Calu3 (cell line): ENCODE measurements at places on chromosomes 16 and 17.

DNA sequence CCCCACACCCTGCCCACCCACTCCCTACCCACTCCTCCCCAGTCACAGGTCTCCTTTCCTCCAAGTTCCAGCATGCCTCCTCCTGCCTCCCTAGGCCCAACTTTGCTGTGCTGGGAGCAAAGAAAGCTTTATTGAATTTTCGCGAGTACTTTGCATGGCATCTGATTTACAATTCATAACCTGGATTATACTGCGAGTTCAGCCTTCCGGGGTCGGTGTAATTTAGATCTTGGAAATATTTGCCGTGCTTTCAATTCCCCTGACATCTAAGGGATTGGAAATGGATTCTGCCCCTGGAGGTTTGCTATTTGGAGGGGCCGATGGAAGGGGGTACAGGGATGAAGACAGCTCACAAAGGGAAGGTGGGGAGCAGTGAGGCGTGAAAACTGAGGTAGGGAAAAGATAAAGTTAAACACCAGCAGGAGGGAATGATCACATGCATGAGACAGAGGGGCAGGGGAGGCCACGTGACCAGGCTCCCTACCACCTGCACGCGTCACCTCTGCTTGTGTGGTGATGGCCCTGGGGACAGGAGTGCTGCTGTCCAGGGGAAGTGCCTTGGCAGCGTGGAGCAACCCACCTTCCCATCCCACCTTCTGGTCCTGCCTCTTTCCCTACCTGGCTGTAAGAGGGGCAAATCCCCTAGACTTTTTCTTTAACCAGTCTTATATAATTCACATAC is 132.3 kb upstream of the RPL38 start:
- no peak for DNase-seq

GRCh38 chr17:82592767-82593589 is 55.3 kb downstream of the WDR45B start:
- peak; percentile 75 for DNase-seq

DNA sequence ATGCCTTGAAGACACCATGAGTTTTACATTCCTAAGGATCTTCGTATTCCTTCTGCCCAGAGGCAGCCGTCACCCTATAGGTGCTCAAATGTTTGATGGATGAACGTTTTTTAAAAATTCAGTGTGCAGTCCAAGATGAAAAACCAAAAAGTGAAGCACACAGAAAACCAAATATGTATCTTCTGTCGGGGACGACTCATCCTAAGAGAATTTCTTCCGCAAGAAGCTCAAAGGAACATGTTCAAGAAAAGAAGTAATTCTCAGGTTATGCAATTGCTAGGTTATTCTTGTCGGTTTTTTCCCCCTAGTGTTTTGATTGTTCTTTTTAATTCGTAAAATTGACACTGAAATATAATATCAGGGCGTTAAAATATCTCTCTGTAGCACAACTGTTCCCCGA is 1.4 kb downstream of the CENPV start:
- no peak for DNase-seq

DNA sequence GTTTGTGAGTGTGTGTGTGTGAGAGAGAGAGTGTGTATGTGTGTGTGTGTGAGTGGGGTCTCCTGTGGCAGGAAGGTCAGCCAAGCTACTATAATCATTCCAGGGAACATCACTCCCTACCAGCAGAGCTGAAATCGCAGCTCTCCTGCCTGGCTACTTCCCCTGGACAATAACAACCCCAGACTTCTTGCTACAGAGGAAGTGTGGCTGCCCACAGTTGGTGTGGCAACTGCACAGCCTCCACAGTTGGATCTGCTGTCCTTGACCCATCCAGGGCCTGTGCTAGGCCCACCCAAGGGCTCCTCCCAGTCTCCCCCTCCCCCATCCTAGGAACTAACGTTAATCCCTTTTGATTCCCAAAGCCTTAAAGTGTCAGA is 1.5 kb downstream of the SLC13A5 start:
- DNase-seq = no peak

DNA sequence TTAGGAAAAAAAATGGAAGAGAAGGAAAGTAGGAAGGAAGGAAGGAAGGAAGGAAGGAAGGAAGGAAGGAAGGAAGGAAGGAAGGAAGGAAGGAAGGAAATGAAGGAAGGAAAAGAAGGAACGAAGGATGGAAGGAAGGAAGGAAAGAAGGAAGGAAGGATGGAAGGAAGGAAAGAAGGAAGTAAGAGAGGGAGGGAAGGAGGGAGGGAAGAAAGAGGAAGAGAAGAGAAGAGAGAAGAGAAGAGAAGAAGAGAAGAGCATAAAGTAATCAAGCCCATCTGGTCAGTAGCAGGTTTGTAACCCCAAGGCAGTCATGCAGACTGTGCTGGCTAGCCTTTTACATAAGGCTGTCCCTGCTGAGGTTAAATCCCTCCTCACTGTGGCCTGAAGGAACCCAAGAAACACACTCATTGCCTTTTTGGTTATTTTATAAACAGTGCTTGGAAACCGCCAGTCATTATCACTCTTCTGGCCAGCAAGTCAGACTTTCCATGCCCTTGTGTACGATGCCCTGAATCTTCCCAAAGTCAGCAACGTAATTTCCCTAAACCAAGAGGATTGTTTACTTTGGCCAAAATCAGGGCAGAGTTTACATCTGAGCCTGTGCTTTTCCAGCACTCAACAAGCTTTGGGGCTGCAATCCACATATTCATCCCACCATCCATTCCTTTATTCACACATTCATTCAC is 409.6 kb upstream of the MAF start:
- DNase-seq = no peak

DNA sequence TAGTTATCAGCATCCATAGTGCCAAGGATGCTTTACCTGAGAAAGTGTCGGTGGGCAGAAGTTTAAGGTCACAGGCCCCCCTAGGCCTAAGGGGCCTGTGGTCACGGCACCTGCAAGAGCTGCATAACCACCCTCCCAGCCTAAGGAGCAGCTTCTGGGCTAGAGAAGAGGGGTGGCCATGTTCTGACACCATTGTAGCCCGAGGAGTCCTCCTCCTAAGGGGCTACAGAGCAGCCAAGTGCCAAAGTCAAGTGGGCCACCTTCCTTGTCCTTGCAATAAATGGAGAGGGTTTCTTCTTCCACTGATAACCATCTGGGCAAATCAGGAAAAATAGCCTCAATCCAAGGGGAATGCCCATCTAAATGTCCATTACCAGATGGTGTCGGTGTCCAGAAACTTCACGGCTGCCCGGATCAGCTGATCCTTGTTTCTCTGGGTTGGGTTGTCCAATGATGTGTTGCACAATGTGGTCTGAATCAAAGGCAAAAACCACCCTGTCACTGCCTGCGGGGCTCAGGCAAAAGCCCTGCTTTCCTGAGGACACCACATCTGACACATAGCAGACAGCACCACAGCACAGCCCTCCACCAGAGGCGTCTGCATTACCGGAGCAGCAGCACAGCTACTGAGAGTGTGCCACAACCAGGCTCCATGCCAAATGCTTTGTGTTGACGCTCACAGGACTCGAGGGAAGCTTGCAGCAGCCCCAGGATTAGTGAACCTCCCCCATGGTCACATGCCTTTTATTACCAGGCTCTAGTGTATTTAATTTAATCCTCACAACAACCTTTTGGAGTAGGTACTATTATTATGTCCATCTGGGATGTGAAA is 12.8 kb downstream of the ATPAF2 start:
- no peak for DNase-seq

DNA sequence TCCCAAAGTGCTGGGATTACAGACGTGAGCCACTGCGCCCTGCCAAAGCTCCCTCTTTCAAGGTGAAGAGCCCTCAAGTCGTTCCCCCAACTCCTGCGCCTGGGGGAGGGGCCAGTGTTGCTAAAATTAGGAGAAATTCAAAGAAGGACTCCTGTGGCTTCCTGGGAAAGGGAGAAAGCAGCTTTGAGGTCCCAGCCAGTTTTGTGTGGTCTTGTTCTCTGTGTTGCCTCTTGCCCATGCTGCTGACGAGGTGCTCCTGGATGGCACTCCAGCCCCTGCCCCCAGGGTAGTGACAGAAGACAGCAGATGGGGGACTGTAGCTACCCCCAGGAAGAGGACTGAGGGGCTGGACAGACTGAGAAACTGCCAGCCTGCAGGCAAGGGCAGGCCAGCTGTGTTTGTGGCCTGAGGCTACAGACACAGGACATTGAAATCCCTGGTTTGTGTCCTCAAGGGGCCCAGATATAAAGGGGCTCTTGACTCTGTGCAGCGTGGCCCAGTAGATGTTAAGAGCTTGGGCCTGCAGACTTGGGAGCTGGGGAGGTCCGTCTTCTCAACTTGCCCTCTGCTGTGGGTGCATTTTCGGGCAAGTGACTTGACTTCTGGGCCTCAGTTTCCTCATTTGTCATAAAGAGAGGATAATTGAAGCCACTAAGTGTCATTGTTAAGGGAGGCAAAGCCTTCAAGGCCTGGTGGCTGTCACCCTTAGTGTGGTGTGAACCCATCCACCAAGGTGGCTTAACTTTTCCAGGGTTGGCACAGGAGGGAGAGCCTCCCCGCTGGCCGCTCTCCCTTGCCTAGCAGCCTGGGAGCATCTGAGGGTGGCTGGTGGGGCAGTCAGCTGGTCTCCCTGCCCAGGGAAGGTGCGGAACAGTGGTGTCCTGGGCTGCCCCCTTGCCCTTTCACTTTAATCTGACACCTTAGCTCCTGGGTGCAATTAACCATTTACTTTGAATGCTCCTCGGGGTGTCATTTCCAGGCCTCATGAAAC is 4.1 kb downstream of the UBALD2 start:
- DNase-seq = no peak

- DNase-seq = no peak
These were observed 65.4 kb downstream of the C16orf78 start for GRCh38 chr16:49439050-49439449.

- DNase-seq = no peak
These were observed 23.2 kb upstream of the CCL22 start for GRCh38 chr16:57335366-57335765.

DNA sequence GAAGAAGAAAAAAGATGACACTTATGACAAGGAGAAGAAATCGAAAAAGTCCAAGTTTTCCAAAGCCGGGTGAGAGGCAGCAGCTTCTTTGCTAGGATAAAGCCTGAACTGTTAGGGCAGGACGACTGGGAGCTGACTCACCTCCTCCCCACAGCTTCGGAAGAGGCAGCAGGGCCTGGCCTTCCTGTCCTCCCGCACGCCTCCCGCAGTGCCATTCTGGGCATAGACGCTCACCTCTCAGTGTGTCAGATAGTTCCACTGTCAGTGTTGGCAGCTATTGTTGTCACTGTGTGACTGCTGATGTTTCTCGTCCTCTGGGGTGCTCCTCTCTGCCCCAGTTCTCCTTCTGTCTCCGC is 12.6 kb downstream of the UBN1 start:
- DNase-seq = no peak

- no peak for DNase-seq
These were observed 57.1 kb upstream of the AXIN2 start for GRCh38 chr17:65618516-65618915.

DNA sequence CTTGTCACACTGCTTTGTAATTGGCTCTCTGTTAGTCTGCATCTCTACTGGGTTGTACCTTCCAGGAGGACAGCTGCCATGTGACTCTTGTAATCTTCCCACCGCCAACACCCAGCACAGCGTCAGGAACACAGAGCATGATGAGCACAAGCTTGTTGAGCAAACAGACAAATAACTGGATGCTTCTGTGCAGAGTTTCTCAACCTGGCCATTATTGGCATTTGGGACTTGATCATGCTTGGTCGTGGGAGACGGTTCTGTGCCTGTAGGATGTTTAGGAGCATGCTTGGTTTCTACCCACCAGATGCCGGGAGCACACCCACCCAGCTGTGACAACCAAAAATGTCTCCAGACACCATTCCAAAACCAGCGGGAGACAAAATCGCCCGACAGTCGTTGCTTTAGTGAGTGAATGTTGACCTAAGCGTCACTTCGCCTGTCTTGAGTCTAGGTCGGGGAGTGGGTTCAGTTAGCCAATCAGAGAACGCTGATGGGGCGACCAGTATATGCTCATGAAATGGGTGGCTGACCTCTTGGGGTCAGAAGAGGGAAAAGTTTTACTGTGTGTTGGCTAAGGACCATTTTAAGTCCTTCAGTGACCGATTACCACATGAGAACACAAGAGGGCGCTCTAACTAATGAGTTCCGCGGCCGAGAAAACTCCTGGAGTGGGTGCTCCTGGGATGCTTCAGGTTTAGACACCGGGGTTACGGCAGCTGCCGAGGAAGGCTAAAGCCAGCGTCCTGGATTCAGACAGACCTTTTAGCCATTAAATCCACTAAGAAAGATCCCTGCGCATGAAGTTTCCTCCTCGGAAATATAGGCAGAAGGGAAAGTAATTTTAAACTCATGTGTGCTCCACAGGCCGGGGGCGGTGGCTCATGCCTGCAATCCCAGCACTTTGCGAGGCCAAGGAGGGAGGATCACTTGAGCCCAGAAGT is 57.8 kb upstream of the TEX2 start:
- DNase-seq = peak; percentile 55

DNA sequence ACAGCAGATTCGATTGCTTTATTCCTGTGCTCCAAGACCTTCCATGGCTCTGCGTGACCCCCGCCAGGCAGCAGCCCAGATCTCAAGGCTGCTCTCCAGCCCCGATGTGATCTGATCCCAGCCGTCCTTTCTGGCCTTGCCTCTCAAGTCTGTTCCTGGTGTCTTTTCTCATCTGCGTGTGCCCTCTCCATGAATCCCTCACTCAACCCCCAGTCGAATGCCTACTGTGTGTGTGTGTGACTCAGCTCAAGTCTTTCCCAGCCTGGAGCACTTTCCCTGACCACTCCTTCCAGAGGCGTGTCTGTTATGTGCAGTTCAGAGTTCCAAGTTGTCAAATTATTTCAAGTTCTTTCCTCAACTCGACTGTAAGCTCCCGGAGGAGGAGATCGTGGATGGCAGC is 64.0 kb downstream of the MRM1 start:
- DNase-seq = peak; percentile 63

GRCh38 chr17:79789943-79790804 is 6.7 kb downstream of the CBX8 start:
- DNase-seq = peak; percentile 75

DNA sequence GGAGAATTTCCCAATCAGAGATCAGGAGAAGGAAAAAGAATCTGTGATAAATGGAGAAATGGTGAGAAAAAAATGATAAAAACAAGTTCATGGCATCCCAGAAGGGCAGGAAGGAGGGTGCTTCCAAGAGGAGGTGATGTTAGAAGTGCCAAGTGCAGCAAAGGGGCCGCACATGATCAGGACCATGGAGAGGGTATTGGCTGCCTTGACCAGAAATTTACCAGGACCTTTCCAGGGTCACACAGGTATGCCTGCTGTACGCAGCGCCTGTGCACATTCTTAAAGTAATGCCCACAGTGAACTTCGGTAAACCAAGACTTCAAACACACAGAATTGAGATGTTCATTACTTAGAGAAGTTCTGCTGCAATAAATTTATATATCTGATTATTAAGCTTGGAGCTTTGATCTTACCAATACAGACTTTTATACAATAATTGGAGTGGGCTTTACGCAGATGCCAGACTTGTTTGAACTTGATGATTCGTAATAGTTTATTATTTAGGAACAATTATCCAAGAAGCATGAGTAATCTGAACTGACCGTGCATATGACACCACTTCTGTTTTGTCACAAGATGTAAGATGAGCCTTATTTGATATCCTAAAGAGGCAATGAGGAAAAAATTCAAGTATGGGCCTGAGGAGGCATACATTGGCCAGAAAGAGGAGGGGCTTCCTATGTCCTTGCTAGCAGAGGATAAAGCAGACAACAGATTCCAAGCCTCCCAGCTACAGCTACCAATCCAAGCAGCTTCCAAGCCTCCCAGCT is 2.2 kb upstream of the KRT33A start:
- DNase-seq = no peak

- no peak for DNase-seq
These were observed 135.4 kb downstream of the TMEM132E start for GRCh38 chr17:34714475-34715410.
